ENCODE measurements at places on chromosomes 1 and 21.

- DNase-seq, result no peak
Measured at GRCh38 chr1:10950316-10951172, 61.9 kb upstream of the TARDBP start.

GRCh38 chr1:64033667-64034220 is 169.7 kb upstream of the UBE2U start:
- no peak for DNase-seq

DNA sequence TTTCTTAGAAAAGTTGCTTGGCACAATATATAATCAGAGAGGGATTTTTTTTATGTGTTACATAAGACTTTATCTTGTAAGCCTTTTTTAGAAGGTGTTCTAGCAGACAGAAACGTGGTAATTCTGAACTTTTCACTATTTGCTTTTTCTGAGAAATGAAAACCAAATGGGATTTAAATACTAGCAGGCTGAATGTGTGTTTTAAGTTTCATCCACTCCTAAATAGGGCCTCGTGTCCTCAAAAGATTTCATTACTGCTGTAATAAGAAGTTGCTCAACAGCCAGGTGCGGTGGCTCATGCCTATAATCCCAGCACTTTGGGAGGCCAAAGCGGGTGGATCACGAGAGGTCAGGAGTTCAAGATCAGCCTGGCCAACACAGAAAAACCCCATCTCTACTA is 44.7 kb upstream of the FMO2 start:
- DNase-seq, result no peak

GRCh38 chr1:199054694-199055093 is 415.9 kb downstream of the PTPRC start:
- DNase-seq, result no peak

DNA sequence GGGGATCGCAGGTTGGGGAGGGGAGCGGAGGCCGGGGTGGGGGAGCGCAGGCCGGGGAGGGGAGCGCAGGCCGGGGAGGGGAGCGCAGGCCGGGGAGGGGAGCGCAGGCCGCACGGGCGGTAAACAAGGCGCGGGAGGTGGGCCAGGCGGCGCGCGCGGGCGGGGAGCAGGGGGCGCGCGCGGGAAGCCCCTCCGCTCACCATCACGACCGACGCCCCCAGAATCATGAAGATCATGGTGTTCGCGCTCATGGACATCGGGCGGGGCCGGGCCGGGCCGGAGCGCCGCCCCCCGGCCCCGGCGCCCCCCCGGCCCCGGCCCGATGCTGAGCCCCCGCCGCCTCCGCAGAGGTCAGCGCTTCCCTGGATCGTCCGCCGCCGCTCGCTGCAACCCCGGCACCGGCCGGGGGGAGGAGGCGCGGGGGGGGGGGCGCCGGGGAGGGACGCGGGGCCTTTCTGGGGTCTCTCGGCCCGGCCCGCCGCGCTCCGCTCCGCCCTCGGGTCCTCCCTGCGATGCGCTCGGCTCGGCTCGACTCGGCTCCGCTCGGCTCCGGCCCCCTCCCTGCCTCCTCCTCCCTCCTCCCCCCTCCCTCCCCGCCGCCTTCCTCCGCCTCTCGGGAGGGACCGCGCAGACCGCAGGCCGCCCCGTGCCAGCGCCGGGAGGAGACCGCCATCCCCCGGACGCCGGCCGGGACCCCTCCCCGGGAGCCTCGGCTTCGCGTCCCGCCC is at the start of gene TMEM240:
Gene TMEM240 (minus strand): TSS at position 535 of the 728 bp plus-strand sequence. CDS start 278 bp downstream, at position 257.
- peak; percentile 36 for DNase-seq

- DNase-seq, result no peak
Measured at GRCh38 chr1:112527266-112528010, 18.7 kb downstream of the WNT2B start.

- DNase-seq, result no peak
Measured at GRCh38 chr1:43664369-43664768, 14.4 kb downstream of the KDM4A start.

GRCh38 chr1:203905275-203905674 is 43.9 kb downstream of the SNRPE start:
- DNase-seq, result no peak

GRCh38 chr1:47229886-47230691 is 1.9 kb downstream of the TAL1 start:
- DNase-seq, result no peak

- no peak for DNase-seq
Measured at GRCh38 chr1:205506409-205507200, 2.1 kb downstream of the CDK18 start.

DNA sequence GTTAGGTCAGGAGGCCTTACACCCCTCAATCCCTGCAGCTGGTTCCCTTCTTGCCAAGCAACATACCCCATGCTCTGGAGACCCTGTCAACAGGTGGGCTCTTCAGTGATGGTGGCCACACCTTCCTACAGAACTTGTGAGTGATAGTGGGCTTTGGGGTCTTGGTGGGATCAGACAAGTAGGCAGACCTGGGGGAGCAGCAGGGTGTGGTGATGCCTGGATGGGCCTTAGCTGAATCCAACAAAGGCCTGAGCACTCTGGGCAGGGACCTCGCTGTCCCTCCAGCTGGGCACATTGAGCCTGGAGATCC is 14.9 kb downstream of the FAAH start:
- DNase-seq, result no peak

DNA sequence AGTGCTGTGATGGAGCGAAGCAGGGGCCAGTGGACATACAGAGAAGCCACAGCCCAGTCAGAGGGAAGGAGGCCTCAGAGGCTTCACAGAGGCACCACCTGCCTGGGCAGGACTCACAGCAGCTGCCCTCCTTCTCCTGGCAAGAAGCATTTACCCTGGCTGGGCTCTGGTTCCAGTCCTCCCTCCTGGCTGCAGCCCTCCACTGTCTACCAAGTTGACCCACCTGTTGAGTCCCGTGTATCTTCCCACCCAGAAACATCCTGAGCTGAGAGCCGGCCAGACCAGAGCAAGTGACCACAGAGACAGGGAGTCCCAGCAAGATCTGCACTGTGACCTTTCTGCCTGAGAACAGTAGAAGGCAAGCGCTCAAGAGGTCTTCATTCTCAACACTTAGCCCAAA is 49.7 kb downstream of the GLIS1 start:
- DNase-seq, result no peak

- no peak for DNase-seq
Measured at GRCh38 chr1:22343456-22344328, 108.0 kb upstream of the ZBTB40 start.

DNA sequence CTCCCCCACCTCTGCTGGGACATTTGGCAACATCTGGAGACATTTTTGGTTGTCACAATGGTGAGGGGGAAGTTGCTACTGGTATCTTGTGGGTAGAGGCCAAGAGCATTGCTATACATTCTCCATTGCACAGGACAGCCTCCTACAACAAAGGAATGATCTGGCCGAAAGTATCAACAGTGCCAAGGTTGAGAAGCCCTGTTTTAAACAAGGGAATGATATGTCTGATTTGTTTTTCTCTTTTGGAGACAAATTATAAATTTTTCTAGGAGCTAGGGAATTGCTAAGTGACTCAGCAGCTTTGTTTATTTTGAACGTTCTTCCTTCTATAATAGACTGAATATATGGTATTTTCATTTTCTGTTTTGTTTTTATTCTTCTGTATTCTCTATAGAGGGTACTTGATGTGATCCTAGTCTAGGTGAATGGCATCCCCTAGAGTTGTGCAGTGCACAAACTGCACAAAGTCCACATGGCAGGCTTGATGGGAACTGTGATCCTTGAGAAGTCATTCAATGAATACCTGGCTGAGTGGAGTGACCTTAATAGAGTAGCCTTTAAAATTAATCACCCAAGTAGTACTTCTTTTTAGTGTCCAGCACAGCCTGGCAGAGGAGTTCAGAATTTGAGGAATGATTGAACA is 288.6 kb upstream of the USP24 start:
- DNase-seq, result no peak

GRCh38 chr1:90504509-90504908 is 212.6 kb downstream of the BARHL2 start:
- DNase-seq, result no peak

DNA sequence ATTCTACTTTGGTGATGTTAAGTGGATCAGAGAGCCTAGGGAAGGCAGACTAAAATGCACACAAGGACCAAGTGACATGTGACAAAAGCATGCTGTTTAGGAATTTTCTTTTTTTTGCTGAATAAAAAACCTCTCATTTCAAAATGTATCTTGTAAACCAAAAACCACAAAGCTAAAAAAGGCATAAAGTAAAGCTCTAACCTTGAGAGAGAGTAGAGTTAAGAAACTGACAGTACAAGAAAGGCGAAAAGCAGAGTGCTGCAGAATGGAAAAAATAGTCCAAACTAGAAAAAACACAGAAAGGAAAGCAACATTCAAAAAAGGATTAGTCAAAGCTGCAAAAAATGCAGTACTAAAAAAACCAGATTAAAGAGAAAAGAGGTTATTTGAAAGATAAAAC is 76.5 kb downstream of the EPS15 start:
- DNase-seq, result no peak

DNA sequence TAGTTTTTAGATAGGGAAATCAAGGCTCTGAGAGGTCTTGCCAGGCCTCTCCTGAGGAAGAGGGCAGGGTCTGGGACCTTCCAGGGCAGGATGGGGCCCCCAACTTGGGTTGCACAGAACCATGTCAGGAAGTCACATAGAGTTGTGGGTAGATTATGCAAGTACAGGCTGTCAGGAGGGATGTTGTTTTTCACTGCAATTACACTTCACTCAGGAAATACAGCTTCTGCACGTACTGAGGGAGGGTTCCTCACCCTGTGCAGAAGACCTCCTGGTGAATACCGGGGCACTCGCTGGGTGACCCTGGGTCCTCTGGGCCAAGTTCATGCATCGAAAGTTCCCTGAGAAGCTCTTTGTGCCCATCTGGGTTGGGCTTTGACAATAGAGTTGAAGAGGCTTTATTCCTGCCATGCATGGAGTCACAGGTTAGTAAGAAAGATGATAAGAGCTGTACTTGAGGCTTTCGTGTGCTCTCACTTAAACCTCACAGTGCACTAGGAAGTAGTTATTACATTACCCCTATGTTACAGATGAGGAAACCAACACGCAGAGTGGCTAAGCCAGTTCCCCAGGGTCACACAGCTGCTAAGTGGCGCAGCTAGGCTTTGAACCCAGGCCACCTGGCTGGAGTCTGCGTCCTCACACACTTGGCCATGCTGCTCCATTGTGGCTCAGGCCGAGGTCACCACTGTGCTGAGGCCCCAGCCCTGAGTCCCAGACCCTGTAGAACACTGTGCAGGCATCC is 16.2 kb upstream of the TNFRSF1B start:
- no peak for DNase-seq

DNA sequence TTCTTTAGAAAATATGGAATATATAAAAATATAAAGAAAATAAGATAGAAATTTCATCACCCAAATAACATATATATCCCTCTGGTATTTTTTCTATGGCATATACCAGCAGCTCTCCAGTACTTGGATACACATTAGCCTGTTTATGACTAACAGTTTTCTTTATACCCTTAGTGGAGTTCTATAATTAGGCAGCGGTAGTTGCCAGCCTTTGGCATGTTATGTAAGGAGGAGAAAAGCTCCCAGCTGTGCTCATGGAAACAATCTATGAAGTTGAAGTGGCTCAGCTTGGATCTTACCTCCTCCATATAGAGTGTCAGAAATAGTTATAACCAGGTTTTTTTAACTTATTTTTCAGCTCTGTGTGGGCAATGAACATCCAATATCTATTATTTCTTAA is 1636.8 kb downstream of the AMY1C start:
- no peak for DNase-seq

DNA sequence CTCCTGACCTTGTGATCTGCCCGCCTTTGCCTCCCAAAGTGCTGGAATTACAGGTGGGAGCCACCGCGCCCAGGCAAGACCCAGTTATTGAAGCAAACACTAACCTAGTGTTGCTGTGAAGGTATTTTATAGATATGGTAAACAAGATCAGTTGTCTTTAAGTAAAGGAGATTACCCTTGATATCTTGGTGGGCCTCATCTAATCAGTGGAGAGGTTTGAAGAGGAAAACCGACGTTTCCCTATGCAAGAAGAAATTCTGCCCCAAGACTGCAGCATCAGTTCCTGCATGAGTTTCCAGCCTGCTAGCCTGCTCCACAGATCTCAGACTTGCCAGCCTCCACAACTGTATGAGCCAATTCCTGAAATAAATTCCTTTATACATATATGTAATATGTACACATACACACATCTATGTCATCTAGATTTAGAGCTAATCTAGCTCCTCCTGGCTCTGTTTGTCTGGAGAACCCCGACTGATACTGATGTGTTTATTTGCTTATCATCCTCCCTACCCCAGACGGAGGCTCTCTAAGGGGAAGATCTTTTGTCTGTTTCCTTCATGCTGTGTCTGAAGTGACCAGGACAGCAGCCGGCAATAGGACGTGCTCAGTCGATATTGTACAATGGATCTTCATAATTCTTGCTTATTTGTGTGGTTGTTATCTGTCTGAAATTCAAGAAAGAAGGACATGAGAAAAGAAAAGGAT is 90.9 kb downstream of the IER5 start:
- DNase-seq, result no peak

DNA sequence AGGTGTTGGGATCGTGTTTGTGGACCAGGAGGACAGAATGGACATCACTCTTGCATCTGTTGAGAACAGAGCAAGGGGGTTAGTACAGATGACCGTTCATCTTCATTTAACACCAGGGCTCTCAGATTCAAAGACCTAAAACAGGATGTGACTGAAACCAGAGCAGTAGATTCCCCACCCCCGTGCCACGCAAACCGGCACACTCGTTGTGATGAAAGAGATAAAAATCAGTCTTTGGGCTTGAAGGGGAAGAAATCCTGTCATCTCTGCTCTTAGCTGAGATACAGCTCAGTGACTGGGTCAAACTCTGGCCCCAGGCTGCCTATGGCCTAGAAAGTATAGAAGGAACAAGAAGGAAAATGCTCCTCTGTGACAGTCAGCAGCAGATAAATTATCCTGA is 146.2 kb upstream of the KRTAP19-8 start:
- DNase-seq, result peak; percentile 72

DNA sequence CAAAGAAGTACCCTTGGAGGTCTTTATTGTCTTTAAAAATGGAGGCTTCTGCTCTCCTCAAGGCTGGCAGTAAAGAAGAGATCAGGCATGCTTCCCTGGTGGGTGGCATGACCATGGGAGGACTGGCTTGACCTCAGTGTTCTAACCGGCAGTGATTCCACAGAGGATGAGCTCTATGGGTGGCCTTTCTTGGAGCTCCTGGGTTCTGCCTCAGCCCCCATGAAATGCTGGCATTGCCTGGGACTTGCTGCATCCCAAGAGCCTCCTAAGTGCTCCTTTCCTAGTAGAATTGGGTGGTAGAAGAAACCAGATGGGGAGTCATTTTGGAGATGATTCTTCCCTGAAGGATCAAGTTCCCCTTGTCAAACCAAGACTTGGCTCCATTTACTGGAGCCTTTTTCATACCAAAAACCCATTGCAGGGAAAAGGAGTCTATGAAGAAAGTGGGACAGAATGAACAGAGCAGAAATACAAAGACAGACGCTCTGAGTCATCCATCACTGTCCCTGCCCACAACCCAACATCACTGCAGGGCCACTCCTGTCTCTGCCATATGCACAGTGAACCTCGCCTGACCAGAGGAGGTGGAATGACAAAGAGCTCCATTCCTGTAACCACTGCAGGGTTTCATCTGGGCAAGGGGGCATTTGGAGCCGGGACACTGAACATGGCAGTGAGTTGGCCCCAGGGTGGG is 42.4 kb downstream of the RIMS3 start:
- DNase-seq, result no peak
